ENCODE measurements at places on chromosomes 6 and 20.

- DNase-seq = no peak
These were observed 51.7 kb downstream of the PCNA start for GRCh38 chr20:5067877-5068645.

DNA sequence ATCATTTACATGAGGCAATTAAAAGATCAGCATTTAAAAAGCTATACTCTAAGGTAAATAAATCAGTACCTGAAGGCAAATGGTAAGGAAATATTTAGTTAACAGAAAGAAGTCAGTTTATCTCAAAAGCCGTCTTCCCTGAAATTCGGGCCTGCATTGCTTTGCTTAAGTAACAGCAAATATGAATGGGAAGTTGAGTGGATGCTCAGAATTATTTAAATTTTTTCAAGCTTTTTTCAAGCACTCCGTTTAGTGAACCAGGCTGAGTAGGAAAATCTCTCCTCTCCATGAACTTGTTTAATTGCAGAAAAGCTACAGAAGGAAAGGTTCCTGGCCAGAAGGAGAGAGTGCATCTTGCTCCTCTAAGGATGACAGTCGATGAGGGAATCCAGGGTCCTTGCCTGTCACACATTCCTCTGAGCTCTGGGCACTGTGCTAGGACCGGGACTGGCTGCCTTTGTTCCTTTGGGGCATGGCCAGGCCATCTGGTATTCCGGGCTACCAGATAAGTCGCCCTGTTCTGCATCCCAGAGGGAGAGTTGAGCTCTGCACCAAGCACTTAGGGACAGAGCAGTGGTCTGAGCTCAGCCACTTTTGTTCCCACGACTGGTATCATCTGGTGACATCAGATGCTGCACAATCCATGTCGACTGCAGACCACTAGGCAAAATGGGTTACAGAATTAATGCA is 77.6 kb downstream of the RIN2 start:
- DNase-seq = no peak

- DNase-seq = no peak
These were observed 46.3 kb upstream of the SCML4 start for GRCh38 chr6:107870381-107870780.

DNA sequence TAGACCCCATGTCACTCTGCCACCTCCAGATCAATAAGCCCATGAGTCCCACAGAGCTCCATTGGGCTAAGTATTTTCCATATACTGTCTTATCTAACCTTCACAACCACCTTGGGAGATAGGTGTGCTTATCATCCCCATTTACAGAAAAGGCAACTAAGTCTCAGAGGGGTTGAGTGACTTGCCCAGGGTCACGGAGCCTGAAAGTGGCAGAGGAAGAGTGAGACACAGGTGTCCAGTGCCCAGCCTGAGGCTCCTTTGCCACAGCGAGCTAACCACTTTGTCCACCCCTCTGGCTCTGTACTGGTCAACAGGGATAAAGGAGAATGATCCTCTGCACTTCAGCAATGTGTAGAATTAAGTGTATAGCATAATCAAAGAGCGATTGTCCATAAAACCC is 124.5 kb downstream of the GMDS start:
- no peak for DNase-seq

DNA sequence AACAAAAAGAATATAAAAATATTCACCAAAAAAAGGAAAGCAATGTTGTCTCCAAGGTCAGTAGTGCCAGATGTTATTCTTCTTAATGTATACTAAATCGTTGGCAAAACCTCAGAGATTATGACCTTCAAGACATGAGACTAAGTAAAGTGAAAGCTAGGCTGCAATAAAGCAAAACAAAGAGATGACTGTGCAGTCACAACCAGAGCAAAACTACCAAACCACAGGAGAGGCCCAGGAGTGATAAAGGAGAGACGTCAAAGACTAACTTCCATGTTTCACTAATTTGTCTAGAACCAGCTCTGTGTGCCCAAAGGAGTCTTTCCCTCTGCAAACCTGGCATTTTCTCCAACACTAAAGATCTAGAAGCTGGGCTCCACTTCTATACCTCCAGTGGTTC is 155.9 kb upstream of the POU3F2 start:
- DNase-seq = no peak
